ENCODE measurements at places on chromosomes 4 and X. TPM values are rescaled to one million over a fixed set of nuclear protein-coding genes. Genes with fewer than 3 reads are reported as not detected.

RASL11B gene
- total RNA-seq, result under 0.01 TPM

UGT2B15 gene
- total RNA-seq, result not detected

ZNF674 gene
- 4.7 TPM for total RNA-seq

MAGEC3 gene
- not detected for total RNA-seq

ANXA5 gene
- 1,166 TPM for total RNA-seq

PSAPL1 gene
- total RNA-seq, result not detected
